Activated effector memory CD4-positive, alpha-beta T cell treated with anti-CD3 and anti-CD28 coated beads, Interleukin-2, amount 50 U/mL, for 16 hours (primary cell): ENCODE measurements at places on chromosomes 1 and 21.

GRCh38 chr1:109091078-109091838 is 694 bp downstream of the TMEM167B start:
- DNase-seq: no peak

DNA sequence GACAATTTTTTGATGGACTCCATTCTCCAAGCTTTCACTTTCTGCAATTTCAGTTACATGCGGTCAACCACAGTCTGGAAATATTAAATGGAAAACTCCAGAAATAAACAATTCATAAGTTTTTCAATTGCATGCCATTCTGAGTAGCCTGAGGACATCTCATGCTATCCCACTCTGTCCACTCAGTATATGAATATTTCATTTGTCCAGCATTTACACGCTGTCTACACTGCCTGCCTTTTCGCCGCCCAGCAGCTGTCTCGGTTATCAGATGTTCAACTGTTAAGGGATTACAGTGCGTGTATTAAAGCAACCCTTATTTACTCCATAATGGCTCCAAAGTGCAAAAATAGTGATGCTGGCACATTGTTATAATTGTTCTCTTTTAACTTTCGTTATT is 116.3 kb downstream of the ADSS2 start:
- no peak for DNase-seq

- no peak for DNase-seq
These were observed 648.1 kb downstream of the PLPP3 start for GRCh38 chr1:55931081-55931940.

- DNase-seq: no peak
These were observed 219.4 kb downstream of the PTGER3 start for GRCh38 chr1:70828177-70828576.

GRCh38 chr1:1990222-1990621 is 13.4 kb downstream of the CFAP74 start:
- no peak for DNase-seq

GRCh38 chr1:60969971-60970509 is 112.3 kb upstream of the NFIA start:
- DNase-seq: no peak

DNA sequence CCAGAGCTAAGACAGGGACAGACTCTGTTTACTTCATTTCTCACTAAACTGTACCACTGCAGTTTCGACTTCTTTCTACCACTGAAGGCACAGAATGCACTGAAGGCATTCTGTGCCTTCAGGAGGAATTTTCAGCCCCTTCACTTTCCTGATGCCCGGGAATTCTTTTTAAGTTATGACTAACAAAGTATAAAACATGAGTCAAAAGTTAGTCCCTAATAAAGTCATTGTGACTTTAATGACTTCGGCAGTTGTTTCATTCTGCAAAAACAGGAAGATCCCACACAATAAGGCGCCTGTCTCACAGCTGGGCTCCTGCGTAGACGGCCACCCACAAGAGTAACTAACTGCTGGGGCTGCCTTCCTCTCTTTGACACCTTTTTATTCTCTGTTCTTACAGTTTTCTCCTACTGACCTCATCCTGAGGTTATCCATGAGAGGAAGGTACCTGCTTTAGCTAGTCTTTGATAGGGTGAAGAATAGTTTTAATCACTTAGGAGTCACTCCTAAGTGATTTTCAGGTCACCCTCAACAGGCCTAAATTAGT is 183.9 kb upstream of the SGIP1 start:
- peak; percentile 82 for DNase-seq

DNA sequence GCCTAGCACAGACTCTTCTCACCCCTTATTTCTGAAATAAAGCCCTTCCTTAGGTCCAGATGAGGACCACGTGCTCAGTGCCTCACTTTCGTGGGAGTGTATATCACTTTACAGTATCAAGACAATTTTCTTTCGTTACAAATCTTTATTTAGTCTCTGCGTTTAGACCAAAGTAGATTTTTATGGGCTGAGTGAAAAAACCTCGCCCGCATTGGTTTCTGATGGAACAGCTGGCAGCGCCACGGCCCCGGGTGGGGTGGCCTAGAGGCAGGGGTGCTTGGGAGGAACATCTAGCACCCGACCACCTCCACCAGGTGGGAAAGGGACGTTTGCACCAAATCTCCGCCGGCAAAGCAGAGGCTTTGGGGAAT is 7.6 kb downstream of the SIM2 start:
- DNase-seq: no peak

- DNase-seq: no peak
These were observed 46.1 kb downstream of the NME7 start for GRCh38 chr1:169321539-169321938.

DNA sequence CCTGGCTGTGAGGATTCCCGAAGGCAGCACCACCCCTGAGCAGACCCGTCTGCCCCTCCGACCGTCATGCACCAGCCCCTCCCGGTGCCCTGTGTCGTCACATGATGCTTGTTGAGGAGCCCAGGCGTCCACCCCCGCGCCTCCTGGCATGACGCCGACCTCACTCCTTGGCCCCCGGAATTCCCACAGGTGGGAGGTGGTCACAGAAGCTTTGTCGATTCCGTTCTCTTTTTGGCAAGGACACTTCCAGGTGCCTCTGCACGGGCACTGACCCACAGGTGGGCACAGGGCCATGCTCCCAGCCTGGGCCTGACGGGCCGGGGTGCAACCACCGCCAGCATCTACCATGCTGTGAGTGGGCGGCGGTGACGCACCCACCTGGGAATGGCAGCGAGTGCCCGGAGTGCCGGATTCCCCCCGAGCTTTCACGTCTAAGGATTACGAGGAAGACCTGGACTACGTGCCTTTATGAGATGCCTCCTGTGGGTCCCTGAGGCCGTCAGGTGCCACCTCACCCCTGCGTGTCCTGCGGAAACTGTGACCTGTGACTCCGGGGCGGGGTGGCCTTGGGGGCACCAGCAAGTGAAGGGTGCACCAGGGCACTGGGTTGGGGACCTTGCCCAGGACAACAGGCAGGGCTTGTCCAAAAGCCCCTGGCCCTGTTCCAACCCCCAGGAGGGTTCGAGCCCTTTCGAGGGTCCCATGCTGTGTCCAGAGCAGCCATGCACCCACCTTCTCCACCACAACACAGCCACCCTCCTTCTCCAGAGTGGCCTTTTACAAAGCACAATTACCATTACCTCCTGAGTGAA is 31.4 kb upstream of the COL6A1 start:
- DNase-seq: no peak

DNA sequence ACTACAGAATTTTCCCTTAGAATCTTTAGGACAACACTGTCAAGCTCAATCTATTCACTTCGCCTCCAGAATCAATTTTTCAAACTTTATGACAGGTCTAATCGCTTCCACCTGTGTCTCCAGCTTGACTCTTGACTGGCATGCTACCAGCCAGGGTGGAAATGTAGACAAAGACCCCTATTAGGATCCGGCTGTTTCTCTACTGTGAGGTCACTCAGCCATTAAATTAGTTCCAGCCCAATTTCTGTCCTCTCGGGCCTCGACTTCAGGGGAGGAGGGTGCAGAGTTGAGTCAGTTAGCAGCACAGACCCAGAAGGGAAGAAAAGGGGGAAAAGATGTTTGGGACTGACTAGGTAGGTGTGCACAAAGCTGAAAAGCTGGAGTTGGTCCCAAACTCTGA is 78.5 kb downstream of the HLCS start:
- DNase-seq: no peak

DNA sequence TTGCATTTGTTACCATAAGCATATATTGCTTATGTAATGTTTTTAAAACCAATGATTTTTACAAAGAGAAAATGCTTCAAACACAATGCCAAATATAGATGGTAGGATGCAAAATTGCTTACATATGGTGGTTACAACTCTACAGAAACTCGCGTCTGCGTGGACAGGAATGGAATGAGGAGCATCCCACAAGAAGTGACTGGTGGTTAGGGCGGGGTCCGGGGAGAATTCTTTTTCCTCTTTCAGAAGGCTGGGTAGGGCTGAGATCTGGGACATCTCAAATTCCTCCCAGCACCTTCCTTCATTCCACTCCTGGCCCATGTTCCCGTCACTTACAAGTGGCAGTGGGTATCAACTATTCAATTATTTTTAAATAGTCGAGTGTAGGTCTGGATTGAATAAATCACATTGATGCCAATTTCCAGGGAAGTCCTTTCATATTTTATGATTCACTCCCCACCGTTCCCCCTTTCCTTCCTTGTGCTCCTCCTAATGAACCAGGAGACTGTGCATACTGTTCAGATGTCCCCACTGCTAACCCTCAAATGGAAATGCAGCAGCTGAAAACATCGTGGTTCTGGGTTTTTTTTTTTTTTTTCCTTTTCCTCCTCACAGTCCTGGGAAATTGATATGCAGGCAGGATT is 174.5 kb upstream of the POU3F1 start:
- no peak for DNase-seq

DNA sequence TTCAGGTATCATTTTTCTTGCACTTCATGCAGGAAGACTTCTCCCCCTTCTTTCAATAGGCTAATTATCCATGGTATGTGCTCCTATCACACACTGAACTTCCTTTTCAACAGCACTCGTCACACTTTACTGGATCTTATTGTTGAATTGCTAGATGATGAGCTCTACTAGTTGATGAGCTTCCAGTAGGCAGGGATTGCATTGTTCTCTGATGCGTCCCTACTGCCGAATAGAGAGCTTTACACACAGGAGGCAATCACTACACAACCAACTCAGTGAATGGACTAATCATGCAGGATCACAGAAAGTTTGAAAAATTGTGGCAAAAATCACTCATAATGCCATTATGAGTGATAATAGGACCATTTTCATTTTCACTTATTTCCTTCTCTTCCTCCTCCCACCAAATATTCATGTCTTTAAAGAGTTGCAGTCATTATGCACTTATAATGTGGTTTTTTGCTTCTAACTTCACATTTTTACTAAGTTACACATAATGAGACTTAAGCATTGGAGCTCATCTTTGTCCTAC is 128.1 kb upstream of the ZNF648 start:
- DNase-seq: no peak

- no peak for DNase-seq
These were observed 16.6 kb upstream of the RNF223 start for GRCh38 chr1:1090424-1091343.

DNA sequence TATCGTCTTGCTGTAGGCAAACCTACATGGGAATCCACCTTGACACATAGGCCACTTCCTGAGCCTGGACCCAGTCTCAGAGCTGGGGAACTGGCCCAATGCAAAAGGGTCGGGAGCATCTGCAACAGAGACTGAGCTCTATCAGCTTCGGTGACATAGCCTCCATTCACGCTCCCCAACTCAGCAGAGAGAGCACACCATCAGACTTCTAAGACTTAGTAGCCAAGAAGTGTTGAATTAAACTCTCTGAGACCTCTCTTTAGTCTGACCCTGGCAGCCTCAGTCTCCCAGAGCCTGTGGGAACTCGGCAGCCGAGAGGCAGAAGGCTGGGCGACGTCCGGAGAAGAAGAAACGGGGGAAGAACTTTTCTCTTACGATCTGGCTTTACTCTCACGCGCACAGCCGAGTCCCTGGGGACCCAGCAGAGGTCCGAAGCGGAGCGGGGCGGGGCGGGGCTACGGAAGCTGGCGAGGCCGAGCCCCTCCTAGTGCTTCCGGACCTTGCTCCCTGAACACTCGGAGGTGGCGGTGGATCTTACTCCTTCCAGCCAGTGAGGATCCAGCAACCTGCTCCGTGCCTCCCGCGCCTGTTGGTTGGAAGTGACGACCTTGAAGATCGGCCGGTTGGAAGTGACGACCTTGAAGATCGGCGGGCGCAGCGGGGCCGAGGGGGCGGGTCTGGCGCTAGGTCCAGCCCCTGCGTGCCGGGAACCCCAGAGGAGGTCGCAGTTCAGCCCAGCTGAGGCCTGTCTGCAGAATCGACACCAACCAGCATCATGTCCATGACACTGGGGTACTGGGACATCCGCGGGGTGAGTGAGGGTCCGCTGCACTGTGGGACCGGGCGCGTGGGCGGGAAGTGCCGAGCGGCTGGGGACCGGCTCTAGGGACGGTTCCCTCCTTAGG is at the start of gene GSTM4:
Gene GSTM4, plus strand, starts transcription at position 485 of the 905 bp plus-strand sequence. Its CDS starts 291 bp downstream, at position 776.
- peak; percentile 88 for DNase-seq

GRCh38 chr1:224486801-224487583 is 52.4 kb upstream of the WDR26 start:
- no peak for DNase-seq

DNA sequence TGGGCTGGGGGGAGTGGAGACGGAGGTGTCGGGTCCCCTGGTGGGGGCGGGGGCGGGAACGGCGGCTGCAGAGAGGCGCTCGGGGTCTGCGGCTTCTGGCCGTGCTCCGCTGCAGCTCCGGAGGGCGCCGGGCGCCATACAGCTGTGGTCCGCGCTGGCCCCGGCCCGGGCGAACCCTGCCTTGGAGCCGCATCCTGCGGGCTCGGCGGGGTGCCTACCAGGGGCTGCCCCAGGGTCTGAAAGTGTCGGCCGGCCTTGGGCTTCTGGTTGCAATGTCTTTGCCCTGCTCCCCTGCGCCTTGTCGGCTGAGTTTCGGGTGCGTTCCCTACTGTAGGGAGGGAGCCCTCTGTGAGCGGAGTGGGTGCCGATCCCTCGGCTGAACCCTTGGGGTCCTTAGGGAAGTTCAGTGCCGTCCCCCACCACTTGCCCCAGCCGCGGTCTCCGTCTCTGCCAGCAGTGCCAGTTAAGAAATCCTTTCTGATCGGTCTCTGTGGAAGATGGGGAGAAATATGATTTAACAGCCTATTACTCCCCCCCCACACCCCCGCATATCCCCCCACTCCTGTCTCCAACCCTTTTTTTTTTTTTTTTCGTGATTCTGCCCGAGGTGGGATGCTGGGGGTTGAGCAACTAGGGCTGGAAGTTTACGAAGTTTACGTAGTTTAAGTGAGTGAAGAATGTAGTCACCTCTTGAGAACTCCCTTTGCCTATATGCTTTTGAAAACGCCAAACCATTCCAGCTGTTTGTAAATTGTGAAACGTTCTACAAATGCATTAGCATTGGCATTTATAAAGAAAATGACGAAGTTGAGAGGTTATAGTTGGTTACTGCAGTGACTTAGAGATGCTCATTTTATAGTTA is 588 bp downstream of the NEXN start:
- peak; percentile 63 for DNase-seq

GRCh38 chr1:57131701-57132394 is 166.0 kb upstream of the C8B start:
- no peak for DNase-seq

- no peak for DNase-seq
These were observed 15.1 kb upstream of the THRAP3 start for GRCh38 chr1:36208978-36209703.

- DNase-seq: peak; percentile 25
These were observed 231.9 kb downstream of the PTPRU start for GRCh38 chr1:29467989-29468900.

- DNase-seq: no peak
These were observed 15.3 kb upstream of the STUM start for GRCh38 chr1:226533220-226533619.

DNA sequence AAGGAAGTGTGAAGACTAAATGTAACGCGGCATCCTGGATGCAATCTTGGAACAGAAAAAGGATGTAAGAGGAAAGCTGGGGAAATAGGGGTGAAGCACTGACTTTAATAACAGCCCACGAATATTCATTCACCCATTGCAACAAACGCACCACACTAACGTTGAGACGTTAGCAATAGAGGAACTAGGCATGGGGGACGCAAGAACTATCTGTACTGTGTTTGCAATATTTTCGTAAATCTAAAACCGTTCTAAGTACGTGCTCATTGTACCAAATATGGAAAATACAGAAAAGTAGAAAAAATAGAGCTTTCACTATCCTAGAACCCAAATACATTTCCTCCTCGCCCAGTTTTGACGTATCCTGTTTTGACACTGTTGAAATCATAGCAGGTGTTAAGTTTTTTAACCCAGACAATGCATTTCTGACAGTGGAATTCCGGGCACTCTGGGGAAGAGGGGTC is 3.9 kb downstream of the LAPTM5 start:
- DNase-seq: no peak

GRCh38 chr21:26877018-26877417 is 31.8 kb upstream of the ADAMTS1 start:
- DNase-seq: no peak

- DNase-seq: peak; percentile 90
These were observed 34.3 kb upstream of the ECE1 start for GRCh38 chr1:21324368-21325141.
